Glomerular endothelial cell (primary cell): ENCODE measurements at places on chromosomes 1 and 21. TPM values are rescaled to one million over a fixed set of nuclear protein-coding genes. Genes with fewer than 3 reads are reported as not detected.

Gene SLAMF6
- total RNA-seq, result not detected in 2 replicates

- no peak for DNase-seq
These were observed 148.5 kb upstream of the EDN2 start for GRCh38 chr1:41632781-41633575.

DNA sequence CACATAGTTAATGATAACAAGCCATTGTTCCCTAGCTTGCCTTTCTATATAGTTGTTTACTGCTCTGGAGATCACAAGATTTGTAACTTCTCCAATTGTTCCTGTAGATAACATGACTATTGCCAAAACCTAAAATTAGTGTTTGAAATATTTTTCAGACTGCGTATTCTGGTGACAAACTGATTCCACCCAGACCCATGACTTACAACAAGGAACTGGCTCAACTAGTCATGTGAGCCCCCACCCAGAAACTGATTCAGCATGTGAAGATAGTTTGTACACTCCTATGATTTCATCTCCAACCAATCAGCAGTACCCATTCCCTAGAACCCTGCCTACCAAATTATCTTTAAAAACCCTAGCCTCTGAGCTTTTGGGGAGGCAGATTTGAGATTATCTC is 131.4 kb upstream of the BCL9 start:
- no peak for DNase-seq

- DNase-seq, result no peak
These were observed 4.1 kb downstream of the C1orf21 start for GRCh38 chr1:184390889-184391288.

- DNase-seq, result no peak
These were observed 96.7 kb downstream of the ABCA4 start for GRCh38 chr1:94024104-94024792.

- no peak for DNase-seq
These were observed 4.7 kb downstream of the SH2D5 start for GRCh38 chr1:20727746-20728316.

- DNase-seq, result no peak
These were observed 4.3 kb downstream of the TP73 start for GRCh38 chr1:3656450-3657095.

DNA sequence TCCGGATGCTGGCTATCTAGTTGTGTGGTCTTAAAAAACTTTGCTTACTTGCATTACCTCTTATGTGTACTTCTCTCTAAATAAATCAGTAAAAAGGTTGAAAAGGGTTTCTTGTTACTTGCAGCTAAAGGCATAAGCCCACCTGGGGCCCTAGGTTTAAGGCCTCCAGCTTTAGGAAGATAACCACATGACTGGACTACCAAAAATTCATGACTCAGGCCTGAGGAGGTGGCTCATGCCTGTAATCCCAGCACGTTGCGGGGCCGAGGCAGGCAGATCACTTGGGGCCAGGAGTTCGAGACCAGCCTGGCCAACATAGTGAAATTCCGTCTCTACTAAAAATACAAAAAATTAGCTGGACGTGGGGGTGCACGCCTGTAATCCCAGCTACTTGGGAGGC is 142.9 kb downstream of the APP start:
- no peak for DNase-seq

DNA sequence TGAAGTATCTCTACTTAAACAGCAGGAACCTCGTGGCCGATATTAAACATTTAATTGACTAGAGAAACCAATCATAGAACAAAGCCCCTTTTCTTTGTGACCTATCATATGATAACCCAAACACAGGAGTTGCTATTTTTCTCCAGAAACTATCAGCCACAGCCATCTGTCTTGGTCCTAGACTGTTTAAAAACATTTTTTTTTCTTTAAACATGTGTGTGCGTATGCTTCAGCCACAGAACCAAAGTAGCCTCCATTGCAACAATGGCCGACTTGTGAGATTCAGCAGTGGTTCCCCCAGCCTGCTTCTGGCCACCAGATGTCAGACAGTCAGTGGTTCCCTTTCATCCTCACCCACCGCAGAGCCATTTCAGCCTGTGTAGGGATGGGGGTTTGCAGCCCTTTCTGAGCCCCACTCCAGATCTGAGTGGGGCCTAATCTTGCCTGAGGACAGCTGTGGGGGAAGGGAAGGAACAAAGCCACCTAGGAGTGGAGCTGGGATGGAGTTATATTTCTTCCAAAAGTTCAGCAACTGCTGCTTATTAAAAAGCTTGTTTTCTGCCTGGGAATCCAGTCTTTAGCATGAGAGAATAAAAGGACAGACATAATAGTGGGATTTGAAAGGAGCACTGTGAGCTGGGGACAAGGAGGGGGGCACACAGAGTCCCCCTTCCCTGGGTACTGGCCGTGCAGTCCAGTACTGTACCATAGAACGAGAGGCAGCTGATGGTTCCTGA is 11.7 kb upstream of the IGSF3 start:
- no peak for DNase-seq

DNA sequence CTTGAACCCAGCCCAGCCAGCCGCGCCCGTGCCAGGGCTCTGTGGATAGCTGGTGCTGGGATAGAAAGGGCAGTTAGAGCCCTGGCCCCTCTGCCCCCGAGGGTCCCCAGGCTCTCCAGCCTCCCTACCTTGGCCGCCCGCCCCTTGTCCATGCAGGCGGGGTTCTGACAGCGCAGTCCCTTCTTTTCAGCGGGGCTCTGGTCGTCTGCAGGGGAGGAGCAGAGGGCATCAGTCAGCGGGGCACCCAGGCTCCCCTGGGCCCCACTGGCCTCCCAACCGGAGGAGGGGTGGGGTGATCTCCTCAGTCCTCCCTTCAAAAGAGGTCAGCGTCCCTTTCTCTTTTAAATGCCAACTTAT is 4.9 kb upstream of the PLEKHG5 start:
- no peak for DNase-seq

GRCh38 chr1:185464777-185465176 is 147.7 kb upstream of the IVNS1ABP start:
- no peak for DNase-seq

DNA sequence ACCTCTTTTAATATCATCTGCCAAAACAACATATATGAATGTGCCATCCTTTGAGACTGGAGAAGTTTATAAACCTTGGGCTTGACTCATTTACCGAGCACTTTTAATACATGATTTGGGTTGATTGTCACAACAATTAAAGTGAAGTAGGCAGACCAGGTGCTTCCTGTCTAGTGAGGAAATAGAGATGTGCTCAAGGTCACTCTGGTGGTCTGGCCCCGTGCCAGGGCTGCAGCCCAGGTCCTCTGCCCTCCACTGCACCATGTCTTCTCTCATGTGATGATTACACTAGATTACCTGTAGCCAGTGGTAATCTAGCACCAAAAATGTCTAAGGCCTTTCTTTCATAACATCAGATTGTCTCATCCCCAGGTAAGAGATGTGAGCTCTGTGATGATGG is 61.8 kb upstream of the LAMC2 start:
- DNase-seq, result peak; percentile 16

- no peak for DNase-seq
These were observed 35.9 kb upstream of the AXDND1 start for GRCh38 chr1:179329862-179330261.
